ENCODE measurements at places on chromosomes 1 and 21.

DNA sequence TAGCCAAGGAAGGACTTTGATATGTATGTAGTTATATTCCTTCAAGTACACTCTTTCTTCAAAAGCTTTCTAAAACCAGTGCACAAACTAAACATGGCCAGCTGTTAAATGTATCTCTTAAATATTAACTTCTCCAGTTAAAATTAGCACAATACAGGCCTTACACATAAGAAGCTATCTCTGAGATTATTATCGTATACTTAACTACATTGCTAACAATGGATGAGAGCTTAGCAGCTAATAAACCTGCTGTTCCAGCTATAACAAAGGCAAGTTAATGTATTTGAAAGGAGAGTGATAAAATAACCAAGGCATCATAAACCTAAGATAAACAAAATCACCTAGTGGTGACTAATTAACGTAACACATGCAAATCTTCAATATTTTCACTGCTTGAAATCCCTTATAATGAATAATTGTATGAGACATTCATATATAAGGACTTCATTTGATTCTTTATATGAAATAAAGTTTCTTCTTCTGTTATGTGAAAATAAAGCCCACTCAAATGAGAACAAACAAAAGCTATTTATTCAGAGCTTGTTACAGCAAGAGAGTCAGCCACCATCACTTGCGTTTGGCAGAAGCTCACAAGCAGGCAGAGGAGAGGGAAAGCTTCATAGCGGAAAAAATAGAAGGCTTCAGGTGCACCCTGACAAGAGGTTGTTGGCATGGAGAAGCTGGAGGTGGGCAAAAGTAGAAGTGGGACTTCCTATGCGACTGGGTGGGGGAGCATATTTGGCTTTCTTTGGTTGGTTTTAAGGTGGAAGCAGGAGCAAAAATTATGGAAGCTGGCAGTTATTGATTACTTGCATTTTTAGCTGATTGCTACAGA is 274.1 kb upstream of the CHRM3 start:
- no peak for DNase-seq

DNA sequence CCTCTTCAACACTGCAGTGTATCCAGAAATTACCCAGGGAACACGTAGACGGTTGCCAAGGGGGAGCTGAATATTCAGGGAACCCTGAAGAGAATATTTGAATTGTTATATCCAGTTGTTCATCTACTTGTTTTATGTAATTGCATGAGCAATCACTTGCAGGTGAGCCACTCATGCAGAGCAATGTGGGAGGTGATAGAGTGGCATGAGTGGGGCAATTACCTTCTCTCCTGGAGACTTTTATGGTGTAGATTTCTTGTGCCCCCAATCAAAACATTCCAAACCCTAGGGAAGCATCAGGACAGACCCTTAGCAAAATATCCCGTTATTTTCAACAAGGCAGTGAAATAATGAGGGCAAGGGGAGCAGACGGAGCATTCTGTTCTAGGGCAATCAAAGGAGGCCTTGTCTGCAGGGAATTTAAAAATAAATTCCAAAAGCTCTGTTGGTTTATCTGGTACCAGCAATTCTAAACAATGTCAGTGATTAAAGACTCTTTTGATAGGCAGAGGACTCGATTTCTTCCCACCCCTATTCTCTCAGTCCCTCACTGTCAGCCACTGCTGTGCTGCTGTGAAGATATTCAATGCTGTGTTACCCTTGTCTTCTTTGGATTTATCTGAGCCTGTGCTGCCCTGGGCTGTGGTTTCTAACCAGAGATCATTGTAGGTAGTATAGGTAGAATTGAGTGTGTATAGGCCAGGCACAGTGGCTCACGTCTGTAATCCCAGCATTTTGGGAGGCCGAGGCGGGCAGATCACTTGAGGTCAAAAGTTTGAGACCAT is 180.2 kb upstream of the MAP1LC3C start:
- no peak for DNase-seq

DNA sequence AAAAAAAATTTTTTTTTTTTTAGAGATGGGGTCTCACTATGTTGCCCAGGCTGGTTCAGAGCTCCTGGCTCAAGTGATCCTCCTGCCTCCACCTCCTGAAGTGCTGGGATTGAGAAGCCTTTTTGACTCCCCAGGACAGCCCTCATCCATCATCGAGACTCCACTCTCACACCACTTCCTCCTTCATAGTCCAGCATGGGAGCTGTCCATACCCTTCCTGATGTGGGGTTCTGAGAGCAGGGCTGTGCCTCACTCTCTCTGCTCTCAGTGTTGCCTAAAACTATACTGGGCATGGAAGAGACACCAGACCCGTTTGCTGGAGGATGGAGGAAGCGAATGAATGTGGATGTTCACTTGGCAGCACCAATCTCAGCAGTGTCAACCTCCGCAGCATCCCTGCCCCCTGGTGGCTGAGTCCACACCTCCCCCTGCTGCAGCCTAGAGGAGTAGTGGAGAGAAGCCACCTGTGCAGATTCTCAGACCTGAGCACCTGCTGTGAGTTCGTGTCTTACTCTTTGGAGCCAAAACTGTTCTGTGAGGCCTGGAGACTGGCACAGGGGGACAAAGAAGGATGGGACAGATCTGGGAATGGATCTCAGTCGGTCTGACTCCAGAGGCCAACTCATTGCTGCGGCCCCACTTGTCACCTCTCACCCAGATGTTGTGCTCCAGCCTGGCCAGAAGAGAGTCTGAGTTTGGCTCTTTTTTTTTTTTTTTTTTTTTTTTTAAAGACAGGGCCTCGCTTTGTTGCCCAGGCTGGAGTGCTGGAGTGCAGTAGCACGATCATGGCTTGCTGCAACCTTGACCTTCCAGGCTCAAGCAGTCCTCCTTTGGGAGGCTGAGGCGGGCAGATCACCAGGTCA is 17.7 kb downstream of the TINAGL1 start:
- peak; percentile 82 for DNase-seq

- DNase-seq: no peak
Measured at GRCh38 chr21:14947613-14948160, 117.1 kb downstream of the NRIP1 start.

DNA sequence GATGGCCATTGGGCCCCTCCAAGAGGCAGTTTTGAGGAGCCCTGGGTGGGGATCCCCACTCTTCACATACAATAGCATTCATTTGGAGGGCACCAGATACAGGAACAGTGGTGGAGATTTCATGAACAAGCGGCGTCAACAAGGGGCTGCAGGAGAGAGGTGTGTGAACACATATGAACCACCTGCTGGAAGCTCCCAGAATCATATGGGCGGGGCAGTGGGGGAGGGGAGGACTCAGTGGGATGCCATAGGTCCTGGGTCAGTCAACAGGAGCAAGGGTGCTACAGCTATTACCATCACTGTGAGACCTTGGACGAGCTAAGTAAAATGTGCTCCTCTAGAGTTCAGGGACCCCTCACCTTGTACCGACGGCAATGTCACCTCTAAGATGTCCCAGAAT is 100.4 kb upstream of the IRF2BP2 start:
- DNase-seq: no peak
